G401 (cell line): ENCODE measurements at places on chromosomes 16 and 17. TPM values are rescaled to one million over a fixed set of nuclear protein-coding genes. Genes with fewer than 3 reads are reported as not detected.

Gene ZNF768
- 96.8 and 108 TPM in 2 replicates for total RNA-seq

Gene REXO5
- 8.7 and 9.8 TPM in 2 replicates for total RNA-seq

Gene KCNJ2
- 72.6 and 103 TPM in 2 replicates for total RNA-seq

Gene POLR2C
- 240 and 319 TPM in 2 replicates for total RNA-seq

Gene CDH8
- not detected in 2 replicates for total RNA-seq

Gene HBA1
- total RNA-seq, result not detected in 2 replicates

DNA sequence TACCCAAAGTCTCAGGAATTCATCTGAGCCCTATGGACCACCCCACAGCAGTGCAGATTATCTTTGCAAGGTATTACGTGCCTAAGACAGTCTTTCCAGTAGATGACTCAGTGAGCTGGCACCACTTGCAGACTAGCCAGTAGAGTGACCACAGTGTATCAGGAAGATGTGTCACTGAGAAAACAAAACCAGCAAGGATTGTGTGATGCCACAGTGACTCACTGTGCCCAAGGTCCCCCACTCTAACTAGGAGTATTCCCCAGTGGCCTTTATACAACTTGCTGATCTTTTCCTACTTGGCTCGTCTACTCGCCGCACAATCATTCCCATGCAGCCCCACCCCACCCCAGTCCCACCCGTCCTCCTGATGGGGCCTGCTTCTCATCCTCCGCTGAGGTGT, 26.8 kb upstream of the PRKCA start:
- DNase-seq, result no peak

DNA sequence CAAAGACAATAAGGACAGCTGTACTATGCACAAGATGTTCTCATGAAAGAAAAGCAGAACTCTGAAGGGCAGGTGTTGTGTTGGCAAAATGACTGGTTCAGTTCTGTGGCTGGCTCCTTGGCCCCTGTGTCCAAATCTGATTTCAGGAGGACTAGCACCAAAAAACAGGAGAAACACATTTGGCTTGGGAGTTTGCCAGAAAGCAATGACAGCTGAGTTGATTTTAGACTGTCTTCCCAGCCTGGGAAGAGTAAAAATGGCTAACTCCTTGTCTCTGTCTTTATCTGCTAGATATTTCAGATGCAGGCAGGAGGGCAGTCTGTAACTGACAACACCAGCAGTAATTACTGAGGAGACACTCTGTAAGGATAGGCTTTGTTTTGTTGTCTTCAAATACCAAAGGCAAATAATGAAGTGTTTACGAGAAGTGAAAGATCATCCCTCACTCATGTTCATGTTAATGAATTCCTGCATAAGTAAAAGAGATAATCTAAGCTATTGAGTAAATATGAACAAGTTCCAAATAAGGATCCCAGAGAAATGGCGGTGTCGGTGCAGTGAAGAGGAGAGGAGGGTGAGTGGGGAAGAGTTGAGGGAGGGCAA, 989.0 kb downstream of the CDH11 start:
- DNase-seq, result peak; percentile 65

DNA sequence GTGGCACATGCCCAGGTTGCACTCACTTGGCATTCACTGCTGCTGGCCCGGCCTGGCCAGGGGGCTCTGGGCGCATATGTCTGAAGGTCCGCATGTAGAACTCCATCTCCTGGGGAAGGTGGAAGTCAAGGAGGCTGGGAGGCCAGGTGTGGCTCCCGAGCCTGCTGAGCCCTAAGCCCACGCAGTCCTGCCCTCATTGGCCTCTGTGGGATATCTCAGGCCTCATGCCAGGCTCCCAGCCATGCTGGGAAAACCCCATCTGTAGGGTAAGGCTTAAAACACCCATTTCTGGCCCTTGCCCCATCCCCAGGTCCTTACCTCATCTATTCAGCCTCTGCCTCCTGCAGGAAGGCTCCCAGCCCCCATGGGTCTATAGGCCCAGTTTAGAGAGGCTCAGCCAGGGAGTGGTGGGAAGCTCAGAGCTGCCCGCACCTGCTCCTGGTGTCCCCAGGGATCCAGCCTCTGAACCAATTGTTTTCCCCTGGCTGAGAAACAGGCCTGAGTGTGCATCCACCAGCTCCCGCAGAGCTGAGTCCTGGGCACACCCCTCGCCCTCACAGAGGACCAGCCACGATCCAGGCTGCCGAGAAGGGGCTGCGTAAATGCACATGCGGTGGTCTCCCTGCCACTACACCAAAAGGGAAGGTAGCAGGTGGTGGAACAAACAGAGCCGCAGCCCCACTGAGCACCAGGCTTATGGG, 2.3 kb upstream of the TPPP3 start:
- DNase-seq, result no peak

GRCh38 chr17:64254755-64255154, 8.3 kb downstream of the TEX2 start:
- no peak for DNase-seq

DNA sequence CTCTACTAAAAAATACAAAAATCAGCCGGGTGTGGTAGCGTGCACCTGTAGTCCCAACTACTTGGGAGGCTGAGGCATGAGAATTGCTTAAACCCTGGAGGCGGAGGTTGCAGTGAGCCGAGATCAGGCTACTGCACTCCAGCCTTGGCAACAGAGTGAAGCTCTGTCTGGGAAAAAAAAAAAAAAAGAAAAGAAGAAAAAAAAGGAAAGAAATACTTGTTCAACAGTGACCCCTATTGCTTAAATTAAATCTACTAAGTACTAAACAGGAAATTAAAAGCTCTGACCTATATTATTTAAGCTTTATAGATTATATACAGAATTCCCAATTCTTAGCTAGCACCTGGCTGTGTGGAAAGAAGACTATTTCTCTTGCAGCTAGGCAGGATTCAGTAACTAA, 48.9 kb downstream of the FBXL20 start:
- DNase-seq, result no peak

GRCh38 chr17:1362964-1363363, 37.1 kb downstream of the YWHAE start:
- no peak for DNase-seq

DNA sequence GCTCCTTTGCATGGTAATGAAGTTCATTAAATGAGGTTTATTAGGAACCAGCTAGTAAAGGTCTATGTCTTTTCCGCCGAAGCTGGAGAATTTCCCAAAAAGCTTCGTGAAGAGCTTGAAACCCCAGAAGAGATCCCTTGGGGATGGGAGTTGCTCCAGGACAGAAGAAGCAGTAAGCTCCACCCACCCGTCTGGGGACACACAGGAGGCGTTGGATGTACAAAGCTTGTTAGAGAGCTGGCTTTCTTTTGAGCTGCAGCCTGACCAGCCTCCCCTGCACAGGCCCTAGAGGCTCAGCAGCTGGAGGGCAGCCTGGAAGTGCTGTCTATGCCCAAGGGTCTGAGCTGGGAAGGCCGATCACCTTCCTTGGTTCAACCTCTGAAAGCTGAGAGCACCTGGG, 147.4 kb upstream of the SDK2 start:
- DNase-seq, result no peak

GRCh38 chr16:60755907-60756306, 1280.3 kb downstream of the CDH8 start:
- no peak for DNase-seq
